NCI-H1930 (cell line): ENCODE measurements at places on chromosomes 4 and X.

GRCh38 chr4:143367863-143368262, 31.2 kb downstream of the GAB1 start:
- no peak for DNase-seq

- DNase-seq, result no peak
Observed at GRCh38 chr4:109072595-109072994, 229.9 kb downstream of the COL25A1 start.

DNA sequence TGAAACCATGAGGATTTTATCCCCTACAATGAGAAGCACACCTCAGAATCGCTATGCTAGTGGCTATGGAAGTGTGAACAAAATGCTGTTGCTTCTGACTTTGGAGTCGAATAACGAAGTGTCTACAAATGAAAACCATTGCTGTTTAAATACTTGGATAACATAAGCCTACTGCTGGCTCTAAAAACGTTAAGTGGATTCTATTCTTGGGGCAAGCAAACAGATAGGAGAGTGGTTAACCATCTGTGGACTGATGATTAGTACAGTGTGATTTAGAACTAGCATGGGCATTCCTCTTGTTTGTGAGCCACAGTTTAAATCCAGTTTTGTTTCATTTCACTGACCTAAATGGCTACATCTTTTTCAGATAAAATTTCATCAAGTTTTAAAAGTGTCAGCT, 109.7 kb upstream of the PNPLA4 start:
- DNase-seq, result no peak

- peak; percentile 67 for DNase-seq
Observed at GRCh38 chrX:71667328-71668247, at the start of gene LOC101059915. Gene LOC101059915, plus strand, starts transcription at chrX:71667546.

DNA sequence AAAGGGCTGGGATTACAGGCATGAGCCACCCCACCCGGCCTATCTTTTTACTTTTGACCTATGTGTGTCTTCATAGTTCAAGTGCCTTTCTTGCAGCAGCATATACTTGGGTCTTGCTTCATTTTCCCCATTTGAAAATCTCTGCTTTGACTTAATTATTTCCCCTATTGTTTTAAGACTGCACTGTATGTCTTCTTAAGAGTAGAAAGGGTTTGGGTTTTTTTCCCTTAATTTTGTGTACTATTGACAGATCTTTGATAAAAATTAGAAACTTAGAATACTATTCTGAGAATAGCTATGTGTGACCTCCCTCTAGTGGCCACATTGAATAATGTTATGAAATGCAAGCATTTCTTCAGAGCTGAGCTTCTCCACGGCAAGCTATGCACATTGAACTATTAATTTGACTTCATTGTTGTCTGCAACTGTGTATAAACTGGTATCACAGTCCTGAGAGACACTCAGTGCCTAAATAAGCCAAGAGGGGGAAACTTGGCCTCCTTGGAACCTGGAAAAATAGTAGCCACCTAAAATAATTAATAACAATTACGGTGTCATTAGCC, 8.7 kb upstream of the SLC25A4 start:
- DNase-seq, result peak; percentile 7

GRCh38 chrX:108020631-108021030, 24.2 kb upstream of the VSIG1 start:
- DNase-seq, result no peak

DNA sequence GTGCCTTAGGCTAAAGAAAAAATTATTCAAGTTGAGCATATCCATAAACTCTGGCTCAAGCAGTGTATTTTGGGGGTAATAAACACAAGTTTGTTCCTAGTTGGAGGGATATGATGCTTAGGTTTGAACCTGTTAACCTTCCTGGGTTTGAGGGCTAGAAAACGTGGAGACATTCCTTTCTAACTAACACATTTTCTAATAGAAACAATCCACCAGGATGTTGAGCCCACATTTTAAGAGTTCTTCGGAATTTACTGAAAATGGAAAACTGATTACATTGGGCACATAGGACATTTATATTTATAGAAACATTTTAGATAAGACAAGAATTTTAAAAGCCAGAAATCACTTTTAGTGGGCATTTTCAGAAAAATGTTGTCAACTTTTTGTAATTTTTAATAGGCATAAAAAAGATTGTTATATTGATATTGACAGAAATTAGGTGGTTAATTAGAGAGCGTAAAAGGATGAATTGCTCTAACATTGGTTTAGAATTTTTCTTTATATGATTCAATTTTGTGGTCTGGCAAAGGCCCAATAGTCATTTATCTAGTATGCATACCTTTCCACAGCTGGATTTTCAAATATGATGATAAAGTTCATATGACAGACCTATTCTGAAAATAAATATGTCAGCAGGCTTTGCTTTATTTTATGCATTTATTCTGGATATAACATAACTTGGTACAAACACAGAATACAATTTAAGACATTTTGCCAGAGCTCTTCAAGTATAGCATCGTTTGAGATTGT, 49.2 kb downstream of the CEP44 start:
- DNase-seq, result no peak

DNA sequence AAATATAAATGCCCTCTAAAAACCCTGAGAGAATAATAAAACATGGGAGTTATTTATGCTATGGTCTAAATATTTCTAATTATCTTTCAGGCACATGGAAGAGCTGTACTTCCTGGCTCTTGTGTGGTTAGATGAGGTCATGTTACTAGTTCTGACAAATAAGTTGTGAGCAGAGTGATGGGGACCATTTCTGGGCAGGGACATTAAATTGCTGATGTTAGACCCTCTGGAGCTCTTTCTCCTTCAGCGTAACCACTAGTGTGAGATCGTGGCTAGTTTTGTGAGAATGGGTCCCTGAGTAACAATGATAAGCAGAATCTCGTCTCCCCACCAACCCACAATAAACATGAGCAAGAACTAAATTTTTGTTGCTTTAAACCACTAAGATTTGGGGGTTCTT, 108.0 kb downstream of the MAML3 start:
- DNase-seq, result no peak

DNA sequence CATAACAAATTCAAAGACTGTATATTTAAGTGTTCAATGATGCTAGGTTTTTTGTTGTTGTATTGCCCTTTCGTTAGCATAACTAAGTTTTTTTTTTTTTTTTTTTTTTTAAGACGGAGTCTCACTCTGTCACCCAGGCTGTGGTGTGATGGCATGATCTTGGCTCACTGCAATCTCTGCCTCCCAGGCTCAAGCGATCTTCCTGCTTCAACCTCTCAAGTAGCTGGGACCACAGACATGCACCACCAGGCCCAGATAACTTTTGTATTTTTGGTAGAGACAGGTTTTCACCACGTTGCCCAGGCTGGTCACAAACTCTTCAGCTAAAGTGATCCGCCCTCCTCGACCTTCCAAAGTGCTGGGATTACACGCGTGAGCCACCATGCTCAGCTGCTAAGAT, 7.0 kb downstream of the SH3BGRL start:
- no peak for DNase-seq

DNA sequence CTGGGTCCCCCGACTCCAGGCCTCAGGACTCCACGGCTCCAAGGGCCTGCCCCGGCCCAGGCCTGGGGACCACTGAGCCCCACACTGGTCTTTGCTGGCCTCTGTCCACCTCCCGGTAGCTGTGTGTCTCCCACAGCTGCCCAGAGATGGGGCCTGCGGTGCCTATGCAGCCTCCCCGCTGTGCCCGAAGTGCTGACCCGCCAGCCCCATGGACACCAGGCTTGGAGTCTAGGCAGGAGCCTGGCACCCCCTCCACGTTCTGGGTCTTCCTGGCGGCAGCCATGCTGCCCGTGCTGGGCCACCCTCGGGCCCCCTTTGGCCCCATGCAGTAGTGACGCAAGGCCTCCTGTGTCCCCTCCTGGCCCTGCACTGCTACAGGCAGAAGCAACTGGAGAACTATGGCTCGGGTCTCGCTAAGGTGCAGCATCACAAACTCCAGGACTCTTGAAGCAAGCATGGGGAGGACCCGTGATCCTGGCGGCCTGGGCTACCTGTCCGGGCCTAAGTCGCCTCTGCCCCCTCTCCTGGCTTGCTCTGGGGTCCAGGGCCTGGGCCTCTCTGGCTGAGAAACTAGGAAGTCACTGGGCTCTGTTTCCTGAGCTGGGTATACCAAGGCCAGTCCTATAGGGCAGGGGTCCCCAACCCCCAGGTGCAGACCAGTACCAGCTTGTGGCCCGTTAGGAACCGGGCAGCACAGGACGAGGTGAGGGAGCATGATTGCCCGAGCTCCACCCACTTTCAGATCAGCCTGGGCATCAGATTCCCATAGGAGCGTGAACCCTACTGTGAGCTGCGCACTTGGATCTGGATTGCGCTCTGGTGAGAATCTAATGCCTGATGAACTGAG, 917 bp downstream of the MYL5 start:
- no peak for DNase-seq

DNA sequence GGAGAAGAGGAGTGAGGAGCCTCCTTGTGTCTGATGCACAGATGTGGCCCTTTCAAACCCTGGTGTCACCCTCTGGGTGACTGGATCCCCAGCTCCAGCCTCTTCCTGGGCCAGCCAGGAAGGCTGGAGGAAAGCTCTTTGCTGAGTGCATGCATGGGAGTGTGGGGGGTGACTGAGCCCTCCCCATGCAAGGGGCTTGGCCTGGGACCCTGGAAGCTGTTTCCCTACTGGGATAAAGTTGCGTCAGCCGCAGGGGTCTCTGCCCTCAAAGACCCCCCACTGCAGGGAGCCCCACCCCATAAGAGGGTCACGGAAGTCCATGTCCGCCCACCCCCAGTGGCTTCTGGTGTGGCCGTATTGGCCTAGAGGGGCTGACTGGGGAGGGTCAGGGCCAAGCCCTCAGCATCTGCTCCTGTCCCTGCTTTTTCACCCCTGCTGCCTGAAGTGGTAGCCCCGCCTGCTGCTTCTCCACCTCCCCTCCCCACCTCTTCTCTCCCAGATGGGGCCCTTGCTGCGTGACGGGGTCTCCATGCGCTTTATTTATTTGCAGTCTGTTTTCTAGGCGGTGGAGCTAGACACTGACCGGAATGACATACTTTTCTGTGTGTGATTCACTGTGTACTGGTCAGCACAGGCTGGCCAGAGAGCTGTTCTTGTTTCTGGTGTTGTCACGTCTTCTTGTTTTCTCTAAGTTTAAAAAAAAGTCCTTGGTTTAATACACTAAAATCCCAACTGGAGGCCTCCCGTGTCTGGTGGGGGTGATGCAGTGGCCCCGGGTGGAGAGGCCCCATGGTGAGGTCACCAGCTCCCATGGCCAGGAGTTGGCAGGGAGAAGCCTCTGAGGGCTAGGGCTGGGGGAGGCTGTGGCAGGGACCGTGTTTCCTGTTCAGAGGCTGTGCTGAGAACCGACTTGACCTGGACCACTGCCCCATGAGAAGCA, 3.6 kb downstream of the SMIM10L2A start:
- DNase-seq, result no peak

GRCh38 chrX:44947995-44948394, 75.0 kb downstream of the KDM6A start:
- DNase-seq, result no peak

GRCh38 chr4:152437561-152437960, 98.3 kb downstream of the FBXW7 start:
- no peak for DNase-seq

DNA sequence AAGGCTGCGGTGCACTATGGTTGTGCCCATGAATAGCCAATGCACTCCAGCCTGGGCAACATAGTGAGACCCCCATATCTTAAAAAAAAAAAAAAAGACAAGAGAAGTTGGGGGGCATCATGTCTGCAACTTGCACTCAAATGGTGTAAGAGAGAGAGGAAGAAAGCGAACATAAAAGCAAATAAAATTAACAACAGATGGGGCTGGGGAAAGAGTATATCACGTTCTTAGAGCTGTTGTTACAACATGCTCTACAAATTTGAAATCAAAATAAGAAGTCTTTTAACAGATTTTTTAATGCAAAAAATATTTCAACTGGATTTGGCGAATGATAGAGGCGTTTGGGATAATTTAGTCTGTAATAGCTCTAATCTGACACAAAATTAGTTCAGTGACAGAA, 144.9 kb downstream of the FNIP2 start:
- DNase-seq, result no peak

DNA sequence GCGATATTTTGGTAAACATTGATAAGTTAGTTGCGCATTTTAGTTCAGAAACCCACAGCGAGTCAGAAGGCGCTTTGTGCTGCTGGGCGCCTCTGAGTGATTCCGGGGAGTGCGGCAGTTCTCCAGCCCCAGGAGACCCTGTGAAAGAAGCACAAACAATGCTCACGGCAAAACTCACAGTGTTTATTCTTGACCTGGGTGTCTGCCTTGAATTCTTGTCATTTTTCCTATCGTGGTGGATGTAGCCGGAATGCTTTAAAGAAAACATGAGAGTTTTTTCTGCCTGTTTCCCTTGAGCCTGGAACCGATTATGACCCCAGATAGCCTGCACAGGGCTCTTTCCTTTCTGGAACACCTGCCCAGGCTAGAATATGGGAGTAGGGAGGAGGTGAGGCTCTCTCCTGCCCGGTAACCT, 6.7 kb downstream of the TBL1X start:
- DNase-seq, result no peak

- no peak for DNase-seq
Observed at GRCh38 chrX:38514016-38514854, 47.1 kb upstream of the TSPAN7 start.

- DNase-seq, result no peak
Observed at GRCh38 chrX:110013968-110014367, 11.1 kb downstream of the TMEM164 start.

DNA sequence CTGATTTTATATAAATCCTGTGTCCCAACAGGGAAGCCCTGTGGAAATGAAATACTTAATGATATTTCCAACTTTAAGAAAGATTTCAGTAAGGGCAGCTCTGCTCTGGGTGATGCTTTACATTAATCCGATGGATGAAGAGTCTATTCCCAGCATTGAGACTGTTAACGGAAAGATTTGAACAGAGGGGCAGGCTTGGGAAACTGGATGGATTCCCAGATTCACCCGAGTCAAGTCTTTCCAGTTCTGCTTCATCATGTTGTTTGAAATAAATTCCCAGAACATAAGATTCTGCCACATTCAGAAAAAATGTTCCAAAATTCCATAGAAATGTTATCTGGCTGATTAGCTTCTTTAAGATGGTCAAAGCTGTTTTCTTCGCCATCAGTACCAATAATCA, 246.0 kb downstream of the FBXW7 start:
- DNase-seq, result no peak

GRCh38 chrX:54357414-54358377, at the start of gene WNK3:
Gene WNK3, minus strand, starts transcription at chrX:54358046.
- DNase-seq, result peak; percentile 80

DNA sequence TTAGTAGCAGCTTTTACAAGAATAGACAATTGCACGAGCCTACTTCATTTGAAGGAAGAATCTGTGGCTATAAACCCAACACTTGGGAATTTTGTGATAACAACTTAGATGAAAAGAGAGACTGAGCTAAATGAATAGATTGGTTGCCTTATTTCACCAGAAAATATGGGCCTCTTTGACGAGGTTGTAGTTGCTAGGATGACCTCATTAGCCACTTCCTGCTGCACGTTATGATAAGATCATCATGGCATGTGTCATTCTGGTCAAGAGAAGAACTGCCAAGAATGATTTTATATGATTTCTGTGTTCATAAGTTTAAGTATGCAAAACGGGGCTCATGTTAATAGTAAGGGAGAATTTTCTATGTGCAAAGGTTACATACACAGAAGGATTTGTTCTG, 321.9 kb upstream of the GIMD1 start:
- no peak for DNase-seq
